Activated CD8-positive, alpha-beta T cell treated with anti-CD3 and anti-CD28 coated beads, Interleukin-2, amount 10 ng/mL, durations not matched to agents 7 days and 5 days (primary cell): ENCODE measurements at places on chromosomes 13 and 19.

DNA sequence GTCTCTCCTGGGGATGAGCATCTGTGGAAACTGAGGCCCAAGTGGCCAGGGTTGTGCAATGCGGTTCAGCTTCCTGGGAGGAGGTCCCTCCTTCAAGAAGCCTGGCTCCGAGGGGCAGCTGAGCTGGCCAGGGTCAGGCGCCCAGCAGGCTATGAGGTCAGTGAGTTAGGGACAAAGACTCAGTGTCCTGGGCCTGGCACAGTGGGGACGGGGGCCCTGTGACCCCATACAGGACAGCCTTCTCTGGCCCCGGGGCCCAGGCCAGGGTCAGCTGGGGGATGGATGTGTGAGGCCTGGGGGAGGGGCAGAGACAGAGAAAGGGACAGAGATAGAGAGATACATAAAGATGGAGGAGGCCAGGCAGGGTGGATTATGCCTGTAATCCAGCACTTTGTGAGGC, 3.0 kb upstream of the IL12RB1 start:
- H3K4me3 ChIP-seq: peak overlapping the region; percentile 55
- peaks cover 8% of the 10 kb centered on the region for H3K36me3 ChIP-seq
- no peak for DNase-seq
- H3K27me3 ChIP-seq: no peaks in the 10 kb centered on the region

DNA sequence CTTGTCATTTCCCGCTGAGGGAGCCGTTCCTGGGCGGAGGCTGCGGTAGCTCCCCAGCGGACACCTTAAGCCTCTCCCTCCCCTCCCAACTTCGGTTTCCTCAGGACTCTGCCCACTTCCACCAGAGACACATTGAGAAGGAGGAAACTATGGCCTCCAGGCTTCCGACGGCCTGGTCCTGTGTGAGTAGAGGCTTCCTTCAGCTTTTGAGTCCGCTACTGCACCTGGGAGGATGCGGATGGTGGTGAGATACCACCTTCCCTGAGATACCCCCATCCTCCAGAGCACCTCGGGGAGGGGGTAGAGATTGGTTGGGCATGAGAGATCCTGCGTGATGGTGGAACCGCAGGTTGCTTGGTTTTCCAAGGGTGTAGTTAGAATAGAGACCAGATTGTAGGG, 955 bp downstream of the ZNF274 start:
- H3K27me3 ChIP-seq: no peaks in the 10 kb centered on the region
- peak overlapping the region; percentile 91 for H3K4me3 ChIP-seq
- DNase-seq: no peak
- peak overlapping the region; percentile 100 for H3K27ac ChIP-seq
- peaks cover 18% of the 10 kb centered on the region for H3K4me1 ChIP-seq
- peaks cover 70% of the 10 kb centered on the region for H3K36me3 ChIP-seq

GRCh38 chr19:12156223-12157058, at the start of gene ZNF625:
TSS of gene ZNF625 (minus strand) at chr19:12156734. CDS start at chr19:12156558, 176 bp downstream.
- peaks cover 3% of the 10 kb centered on the region for H3K27me3 ChIP-seq
- H3K36me3 ChIP-seq: peaks cover 15% of the 10 kb centered on the region
- H3K27ac ChIP-seq: peak within 1 kb of the TSS; percentile 78

DNA sequence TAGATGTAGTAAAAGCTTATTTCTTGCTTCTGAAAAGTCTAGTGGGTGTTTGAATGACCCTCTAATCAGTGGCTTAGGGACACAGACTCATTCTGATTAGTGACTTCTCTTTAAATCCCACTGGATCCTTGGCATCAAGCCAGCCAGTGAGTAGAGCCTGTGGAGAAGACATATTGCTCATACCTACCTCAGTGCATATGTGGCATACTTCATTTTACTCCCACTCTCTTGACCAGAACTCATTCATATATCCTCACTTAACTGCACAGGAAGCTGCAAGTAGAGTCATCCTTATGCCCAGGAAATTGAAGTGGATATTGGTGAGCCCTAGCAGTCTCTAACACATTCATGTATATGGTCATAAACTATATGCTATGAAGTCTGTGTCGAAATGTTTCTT, 148.3 kb downstream of the PDS5B start:
- peaks cover 52% of the 10 kb centered on the region for H3K4me1 ChIP-seq
- no peak for DNase-seq
- H3K4me3 ChIP-seq: no peak overlapping the region
- H3K36me3 ChIP-seq: peaks cover 54% of the 10 kb centered on the region

- no peaks in the 10 kb centered on the region for H3K4me1 ChIP-seq
- no peak overlapping the region for H3K4me3 ChIP-seq
- DNase-seq: no peak
- no peaks in the 10 kb centered on the region for H3K36me3 ChIP-seq
Measured at GRCh38 chr13:107642831-107643230, 572.5 kb downstream of the LIG4 start.

- H3K4me1 ChIP-seq: peaks cover 29% of the 10 kb centered on the region
- no peak overlapping the region for H3K4me3 ChIP-seq
- H3K27ac ChIP-seq: no peak overlapping the region
- DNase-seq: no peak
Measured at GRCh38 chr13:99018418-99019180, 40.7 kb upstream of the DOCK9 start.

GRCh38 chr13:78977311-78977710, 318.4 kb upstream of the OBI1 start:
- DNase-seq: no peak
- H3K4me1 ChIP-seq: no peaks in the 10 kb centered on the region
- H3K4me3 ChIP-seq: no peak overlapping the region

DNA sequence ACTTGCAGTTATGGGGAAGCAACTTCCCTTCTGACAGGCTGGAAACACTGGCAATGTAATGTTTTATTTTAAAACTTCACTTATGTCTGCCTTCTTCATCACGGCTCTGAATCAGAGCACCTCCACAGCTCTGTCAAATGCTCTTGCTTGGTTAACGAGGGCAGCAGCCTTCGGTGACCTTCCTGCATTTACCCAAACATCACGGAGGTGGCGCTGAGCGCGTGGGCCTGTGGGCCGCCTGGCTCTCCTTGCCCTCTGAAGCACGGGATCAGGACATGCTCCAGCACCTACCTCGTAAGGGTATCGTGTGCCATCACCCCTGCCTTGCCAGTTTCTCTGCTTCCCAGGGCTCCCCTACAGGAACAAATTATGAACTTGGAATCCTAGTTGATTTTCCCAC, 310.0 kb downstream of the TEX29 start:
- no peak for DNase-seq
- H3K27me3 ChIP-seq: no peaks in the 10 kb centered on the region

DNA sequence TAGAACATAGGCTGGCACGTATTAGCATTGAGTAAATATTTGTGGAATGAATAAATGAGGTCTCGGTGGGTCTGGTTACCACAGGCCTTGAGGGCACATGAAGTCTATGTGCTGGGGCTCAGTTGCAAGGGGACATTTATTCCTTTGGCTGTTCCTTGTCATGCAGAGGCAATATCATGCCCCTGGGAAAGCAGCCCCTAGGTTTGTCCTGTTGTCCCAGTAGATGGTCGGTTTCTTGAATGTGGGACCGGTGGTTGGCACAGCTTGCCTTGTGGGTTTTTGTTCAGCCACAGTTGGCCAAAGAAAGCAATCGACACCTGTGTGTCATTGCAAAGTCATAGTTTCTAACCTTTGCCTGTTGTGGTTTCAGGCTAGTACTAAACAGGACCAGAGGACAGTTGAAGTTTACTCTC, 24.7 kb upstream of the GPR183 start:
- H3K27ac ChIP-seq: peak overlapping the region; percentile 36
- no peak overlapping the region for H3K4me3 ChIP-seq
- DNase-seq: no peak
- H3K4me1 ChIP-seq: peaks cover 32% of the 10 kb centered on the region

DNA sequence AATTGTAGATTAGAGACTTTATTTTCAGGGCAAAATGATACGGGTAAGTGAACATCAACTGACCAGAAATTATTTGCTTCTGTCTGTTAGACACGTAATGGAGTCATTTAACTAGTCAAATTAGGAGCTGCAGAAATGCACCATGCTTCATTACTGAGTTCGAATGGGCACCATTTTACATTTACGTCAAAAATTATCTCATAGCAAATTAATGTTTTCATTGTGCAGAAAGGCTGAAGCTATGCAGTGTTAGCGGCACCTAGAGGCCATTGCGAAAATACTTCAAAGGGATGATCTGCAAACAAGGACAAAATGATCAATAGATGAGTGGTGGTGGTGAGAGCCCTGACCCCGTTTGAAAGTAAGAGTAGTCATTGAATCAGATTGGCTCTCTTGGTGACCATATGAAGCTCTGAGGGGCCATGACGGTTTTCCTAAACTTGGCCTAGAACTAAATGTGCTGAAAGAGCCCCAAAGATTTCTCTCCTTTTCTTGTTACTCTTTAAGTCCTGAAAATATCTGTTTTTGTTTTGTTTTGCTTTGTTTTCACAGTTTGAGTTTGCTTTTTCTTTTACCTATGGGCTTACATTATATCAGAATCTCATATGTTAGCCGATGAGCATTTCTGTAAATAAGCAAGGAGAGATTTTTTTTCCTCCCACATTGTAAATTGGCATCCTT, 277.9 kb downstream of the ZNF536 start:
- no peak overlapping the region for H3K4me3 ChIP-seq
- H3K27me3 ChIP-seq: peaks cover 3% of the 10 kb centered on the region
- no peaks in the 10 kb centered on the region for H3K36me3 ChIP-seq
- no peaks in the 10 kb centered on the region for H3K4me1 ChIP-seq
- peak; percentile 57 for DNase-seq

- no peaks in the 10 kb centered on the region for H3K27me3 ChIP-seq
- no peaks in the 10 kb centered on the region for H3K4me1 ChIP-seq
- no peak overlapping the region for H3K4me3 ChIP-seq
- no peak for DNase-seq
- H3K36me3 ChIP-seq: no peaks in the 10 kb centered on the region
- H3K27ac ChIP-seq: no peak overlapping the region
Measured at GRCh38 chr13:72164811-72165210, 297.8 kb upstream of the DACH1 start.

DNA sequence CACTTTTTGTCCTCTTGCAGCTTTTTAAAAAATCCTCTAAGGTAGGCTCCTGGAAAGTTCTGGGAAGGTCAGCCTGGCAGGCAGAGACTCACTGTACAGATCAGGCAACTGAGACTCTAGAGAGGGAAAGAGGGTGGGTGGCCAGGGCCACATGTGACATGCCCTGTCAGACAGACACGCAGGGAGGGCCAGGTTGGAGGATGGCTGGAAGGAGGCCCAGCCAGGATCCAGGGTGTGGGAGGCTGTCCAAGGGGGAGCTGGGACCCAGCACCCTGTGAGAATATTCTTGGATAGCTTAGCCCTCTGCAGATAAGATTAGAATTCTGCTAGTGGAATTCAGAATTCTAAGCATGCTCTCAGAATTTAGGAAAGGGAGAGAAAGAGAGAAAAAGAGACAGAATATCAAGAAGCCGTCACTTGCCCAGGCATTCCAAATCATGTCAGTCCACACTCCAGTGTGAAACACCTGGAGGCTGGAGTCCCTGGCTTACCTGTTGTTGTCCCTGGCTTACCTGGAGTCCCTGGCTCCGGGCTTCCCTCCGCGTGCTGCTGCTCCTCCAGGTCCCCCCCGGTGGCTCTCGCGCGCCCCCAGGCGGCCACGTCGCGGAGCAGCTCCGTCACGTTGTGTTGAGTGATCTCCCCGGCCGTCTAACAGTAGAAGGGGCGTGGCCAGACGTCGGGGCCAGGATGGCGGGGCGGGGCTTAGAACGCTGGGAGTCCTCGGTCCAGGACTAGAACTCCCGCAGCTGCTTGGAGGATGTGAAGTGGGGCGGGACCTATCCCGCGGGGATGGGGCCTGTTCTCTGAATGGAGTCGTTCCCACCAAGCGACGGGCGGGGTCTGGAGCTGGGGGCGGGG, 2.8 kb upstream of the TNNI3 start:
- H3K27me3 ChIP-seq: peaks cover 29% of the 10 kb centered on the region
- H3K27ac ChIP-seq: no peak overlapping the region
- H3K4me3 ChIP-seq: no peak overlapping the region
- peak; percentile 93 for DNase-seq
- H3K4me1 ChIP-seq: peaks cover 13% of the 10 kb centered on the region

GRCh38 chr13:111640006-111640405, 319.6 kb downstream of the TEX29 start:
- no peak for DNase-seq
- H3K4me1 ChIP-seq: no peaks in the 10 kb centered on the region
- no peaks in the 10 kb centered on the region for H3K27me3 ChIP-seq
- H3K27ac ChIP-seq: no peak overlapping the region
- H3K4me3 ChIP-seq: no peak overlapping the region

GRCh38 chr19:29526730-29527499, 1.1 kb downstream of the VSTM2B start:
- peaks cover 29% of the 10 kb centered on the region for H3K4me1 ChIP-seq
- no peak overlapping the region for H3K27ac ChIP-seq
- H3K4me3 ChIP-seq: peak overlapping the region; percentile 25
- H3K27me3 ChIP-seq: peaks cover 67% of the 10 kb centered on the region
- no peaks in the 10 kb centered on the region for H3K36me3 ChIP-seq

DNA sequence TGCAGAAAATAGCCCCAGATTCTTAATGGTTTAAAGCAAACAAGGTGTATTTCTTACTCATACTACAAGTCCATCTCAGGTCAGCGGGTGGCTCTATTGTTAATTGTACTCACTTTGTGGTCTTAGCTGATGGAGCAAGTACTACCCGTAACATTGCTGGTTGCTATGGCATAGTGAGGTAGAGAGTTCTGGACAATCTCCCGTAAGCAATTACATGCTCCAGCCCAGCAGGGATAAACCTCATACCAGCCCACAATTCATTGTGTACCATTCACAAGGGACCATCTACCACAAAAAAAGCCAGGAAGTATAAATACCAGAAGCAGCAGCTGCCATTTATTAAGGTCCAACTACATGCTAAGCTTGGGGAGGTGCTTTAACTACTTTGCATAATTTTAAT, 167.1 kb downstream of the PCDH9 start:
- H3K27ac ChIP-seq: no peak overlapping the region
- no peaks in the 10 kb centered on the region for H3K27me3 ChIP-seq
- no peaks in the 10 kb centered on the region for H3K4me1 ChIP-seq
- H3K36me3 ChIP-seq: no peaks in the 10 kb centered on the region

- H3K27me3 ChIP-seq: peaks cover 8% of the 10 kb centered on the region
- no peak overlapping the region for H3K4me3 ChIP-seq
- DNase-seq: no peak
Measured at GRCh38 chr19:31326329-31327028, 22.8 kb downstream of the TSHZ3 start.

- no peak for DNase-seq
- H3K4me1 ChIP-seq: no peaks in the 10 kb centered on the region
- peaks cover 8% of the 10 kb centered on the region for H3K27me3 ChIP-seq
- H3K27ac ChIP-seq: no peak overlapping the region
- no peaks in the 10 kb centered on the region for H3K36me3 ChIP-seq
- H3K4me3 ChIP-seq: no peak overlapping the region
Measured at GRCh38 chr13:33087091-33087490, 70.9 kb downstream of the KL start.

DNA sequence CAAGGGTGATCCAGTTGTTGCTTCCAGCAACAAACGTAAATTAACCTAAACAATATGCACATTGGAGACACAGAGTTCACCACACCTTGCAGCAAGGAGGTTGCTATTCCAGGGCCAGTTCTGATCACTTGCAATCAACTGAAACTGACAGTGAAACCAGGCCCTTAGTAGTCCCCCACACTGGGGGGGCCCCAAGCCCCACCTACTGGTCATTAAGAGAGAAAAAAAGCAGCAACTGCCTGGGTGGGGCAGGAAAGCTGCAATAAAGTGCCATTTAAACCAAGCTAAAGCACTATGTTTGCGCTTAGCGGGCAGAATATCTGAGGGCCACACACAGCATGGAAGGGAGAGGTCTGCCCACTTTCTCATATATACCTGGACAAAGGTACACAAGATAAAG, 51.5 kb downstream of the ATP7B start:
- H3K27ac ChIP-seq: peak overlapping the region; percentile 21
- H3K4me3 ChIP-seq: no peak overlapping the region
- no peaks in the 10 kb centered on the region for H3K27me3 ChIP-seq
- peaks cover 41% of the 10 kb centered on the region for H3K4me1 ChIP-seq
- DNase-seq: peak; percentile 31
- H3K36me3 ChIP-seq: no peaks in the 10 kb centered on the region

GRCh38 chr13:97179501-97179900, 42.6 kb upstream of the MBNL2 start:
- H3K4me3 ChIP-seq: no peak overlapping the region
- no peak for DNase-seq
- H3K27ac ChIP-seq: no peak overlapping the region
- H3K36me3 ChIP-seq: no peaks in the 10 kb centered on the region
- peaks cover 5% of the 10 kb centered on the region for H3K4me1 ChIP-seq
